ENCODE measurements at places on chromosomes 7 and 10.

DNA sequence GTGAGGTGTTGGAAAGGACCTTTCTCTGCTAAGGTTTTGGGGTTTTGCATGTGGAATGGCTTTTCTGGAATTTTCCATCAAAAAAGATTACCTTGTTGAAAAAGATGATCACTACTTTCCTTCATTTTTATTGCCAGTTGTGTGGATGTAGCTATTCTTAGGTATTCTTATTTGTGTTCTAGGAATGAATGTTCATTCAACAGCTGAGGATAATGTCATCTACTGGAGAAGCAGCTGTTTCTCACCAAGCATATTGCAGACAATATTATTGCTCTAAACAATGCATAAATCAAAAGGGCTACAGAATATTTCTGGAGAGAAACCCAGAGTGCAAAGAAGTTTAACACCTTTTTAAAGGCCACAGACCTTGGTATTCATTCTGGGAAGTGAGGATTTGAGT is 145.6 kb upstream of the CALCR start:
- no peak for DNase-seq

DNA sequence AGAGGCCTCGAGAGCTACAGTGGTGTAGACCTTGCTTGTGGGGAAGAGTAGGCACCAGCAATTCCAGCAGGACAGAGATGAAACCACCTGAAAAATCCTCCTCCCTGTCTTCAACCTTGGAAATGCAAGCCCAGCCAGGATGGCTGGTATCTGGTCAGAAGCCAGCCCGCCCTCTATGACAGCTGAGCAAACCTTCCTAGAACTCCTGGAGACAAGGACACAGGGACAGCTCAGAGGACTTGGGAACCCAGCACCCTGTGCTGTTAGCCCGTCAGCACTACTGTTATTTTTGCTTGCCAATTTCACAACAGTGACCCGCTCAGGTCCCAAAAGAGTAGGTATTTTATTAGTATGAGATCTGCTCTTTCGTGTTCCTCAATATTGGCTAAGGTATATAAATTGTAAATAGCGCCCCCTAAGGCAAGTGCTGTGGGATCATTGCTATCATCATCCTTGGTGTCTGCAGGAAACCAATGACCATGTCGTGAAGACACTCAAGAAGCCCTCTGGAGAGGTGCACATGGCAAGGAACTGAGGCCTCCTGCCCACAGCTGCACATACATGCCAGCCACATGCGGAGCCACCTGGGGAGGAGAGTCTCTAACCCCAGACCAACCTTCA is 156.5 kb upstream of the CHST15 start:
- DNase-seq, result no peak

GRCh38 chr10:123455861-123456260 is 210.3 kb upstream of the GPR26 start:
- no peak for DNase-seq

- DNase-seq, result no peak
These were observed 387.8 kb downstream of the SEMA3D start for GRCh38 chr7:84799106-84799505.

- DNase-seq, result no peak
These were observed 63.3 kb upstream of the NANOS1 start for GRCh38 chr10:118966076-118966849.

- DNase-seq, result no peak
These were observed 62.1 kb downstream of the VWA2 start for GRCh38 chr10:114301177-114301576.

DNA sequence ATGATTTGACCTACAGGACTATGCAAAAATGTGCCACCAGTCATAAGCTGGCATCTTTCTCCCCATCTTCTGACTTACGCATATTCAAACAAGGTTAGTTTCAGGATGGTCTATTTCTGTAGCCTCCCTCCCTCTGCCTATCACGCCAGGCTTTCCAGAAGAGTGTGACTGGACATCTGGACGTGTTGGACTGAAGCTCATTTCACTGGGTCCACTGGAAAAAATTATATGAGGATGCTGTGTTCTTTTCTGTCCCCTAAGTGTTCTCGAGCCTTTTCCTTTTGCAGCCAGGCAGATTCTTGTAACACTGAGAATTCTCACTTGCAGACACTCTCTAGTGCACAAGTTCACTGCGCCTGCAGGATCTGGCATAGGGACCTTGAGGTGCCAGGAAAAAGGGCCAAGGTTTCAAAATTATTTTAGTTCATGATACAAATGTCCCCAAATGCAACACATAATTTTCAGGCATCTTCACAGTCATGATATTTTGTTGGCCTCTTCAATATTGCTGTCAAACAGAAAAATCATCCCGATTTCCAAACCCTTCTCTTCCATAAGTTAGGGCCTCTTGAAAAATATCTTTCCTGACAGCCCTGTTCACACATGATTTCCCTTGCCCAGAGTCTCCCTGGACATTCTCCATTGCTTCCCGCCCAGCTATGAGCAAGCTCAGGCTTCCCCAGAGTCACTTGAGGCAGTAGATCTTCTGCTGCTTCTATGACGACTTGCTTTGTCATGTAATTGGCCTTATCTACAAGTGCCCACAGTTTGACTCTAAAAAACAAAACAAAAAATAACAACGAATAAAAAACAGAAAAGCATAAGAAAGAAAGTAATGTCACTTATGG is 170.4 kb downstream of the BMPER start:
- DNase-seq, result no peak

DNA sequence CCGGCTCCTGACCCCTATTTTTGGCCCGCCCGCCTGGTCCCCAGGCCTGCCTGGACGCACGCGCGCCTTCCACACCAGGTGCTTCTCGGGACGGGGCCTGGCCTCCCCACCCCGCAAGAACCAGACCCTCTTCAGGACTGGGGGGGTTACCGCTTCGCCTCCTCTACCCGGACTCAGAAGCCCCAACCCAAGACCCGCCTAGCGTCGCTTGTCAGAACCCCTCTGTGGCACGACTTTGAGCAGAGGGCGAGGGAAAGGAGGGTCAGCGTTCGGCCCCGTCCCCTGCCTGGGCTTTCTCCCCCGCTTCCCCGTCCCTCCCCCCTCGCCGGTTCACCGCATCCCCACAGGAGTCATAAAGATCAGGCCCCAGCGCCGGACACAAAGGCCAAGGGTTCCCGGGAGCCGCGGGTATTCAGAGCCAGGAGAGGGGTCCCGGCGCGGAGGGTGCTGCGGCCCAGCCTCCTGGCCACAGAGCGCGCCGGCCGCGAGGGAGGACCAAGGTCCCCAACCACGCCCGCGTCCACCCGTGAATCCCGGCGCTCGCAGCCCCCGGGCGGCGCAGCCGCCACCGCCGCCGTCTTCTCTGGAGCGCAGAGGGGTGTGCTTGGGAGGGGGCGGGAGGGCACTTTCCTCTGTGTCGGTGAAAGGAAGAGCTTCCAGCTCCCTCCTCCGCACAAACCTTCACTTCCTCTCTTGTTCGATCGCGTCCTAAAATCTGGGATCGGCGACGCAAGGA is 351.9 kb downstream of the DNAJB6 start:
- DNase-seq, result no peak

- DNase-seq, result no peak
These were observed 28.6 kb downstream of the TNS3 start for GRCh38 chr7:47553309-47553708.

DNA sequence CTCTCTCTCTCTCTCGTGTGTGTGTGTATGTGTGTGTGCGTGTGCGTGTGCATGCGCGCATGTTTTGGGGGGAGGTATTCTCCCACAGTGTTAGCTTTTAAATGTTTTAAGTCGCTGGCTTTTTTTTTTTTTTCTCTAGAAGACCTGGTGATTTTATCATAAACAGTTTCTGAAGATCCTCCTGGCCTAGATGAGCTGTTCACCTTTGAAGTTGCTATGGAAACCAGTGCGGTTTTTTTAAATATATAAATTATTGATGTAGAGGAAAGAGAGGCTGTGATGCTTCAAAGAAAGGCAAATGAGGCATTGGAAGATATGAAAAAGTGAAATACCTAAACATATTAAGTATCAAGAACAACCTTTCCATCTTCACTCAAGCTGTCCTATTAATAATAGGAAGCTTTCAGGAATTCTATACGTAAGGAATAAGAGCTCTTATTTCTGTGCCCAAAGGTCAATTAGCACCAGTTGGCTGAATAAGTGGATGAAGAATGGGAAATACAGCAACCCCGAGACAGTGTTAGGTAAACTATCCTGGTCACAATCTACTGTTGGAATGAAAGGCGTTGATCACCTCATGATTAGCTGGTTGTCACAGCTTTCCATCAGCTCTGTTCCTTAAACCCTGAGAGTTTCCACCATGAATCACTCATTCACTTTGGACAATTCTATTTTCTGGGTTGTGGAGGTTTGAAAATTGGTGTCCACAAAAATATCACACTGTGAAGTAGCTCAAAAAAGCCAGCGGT is 66.5 kb upstream of the SLC35G1 start:
- DNase-seq, result no peak

DNA sequence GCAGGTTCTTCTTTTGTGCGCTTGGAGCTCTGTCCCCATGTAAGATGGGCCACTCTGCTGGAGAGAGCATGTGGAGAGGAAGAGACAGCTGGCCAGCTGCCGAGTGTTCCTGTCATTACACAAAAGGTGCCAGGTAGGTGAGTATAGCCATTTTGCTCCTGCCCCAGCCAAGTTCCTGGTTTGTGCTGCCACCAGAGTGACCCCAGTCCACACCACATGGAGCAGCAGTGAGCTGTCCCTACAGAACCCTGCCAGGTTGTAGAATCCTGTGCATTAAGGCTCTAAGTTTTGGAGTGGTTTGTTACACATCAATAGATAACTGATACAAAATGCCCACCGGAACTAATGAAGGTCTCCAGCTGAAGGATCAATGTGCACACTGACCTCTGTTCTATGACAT is 84.6 kb upstream of the GHITM start:
- no peak for DNase-seq

DNA sequence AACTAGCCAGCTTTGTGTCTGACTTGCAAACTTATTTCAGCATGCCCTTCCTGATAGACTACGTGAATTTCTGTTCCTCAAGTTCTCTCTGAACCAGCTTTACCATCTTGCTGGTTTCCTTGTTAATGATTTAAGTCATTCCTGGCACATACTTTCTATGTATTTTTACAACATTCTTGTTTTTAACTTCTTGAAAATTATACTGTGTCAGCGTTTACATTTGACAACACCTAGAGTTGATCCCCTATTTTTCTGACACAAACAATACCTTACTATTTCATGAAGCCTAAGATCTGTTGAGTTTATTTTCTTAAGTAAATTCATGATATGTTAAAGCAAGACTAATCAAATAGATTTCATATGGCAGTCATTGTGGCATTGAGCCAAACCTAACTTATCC is 686.3 kb downstream of the XPNPEP1 start:
- no peak for DNase-seq

DNA sequence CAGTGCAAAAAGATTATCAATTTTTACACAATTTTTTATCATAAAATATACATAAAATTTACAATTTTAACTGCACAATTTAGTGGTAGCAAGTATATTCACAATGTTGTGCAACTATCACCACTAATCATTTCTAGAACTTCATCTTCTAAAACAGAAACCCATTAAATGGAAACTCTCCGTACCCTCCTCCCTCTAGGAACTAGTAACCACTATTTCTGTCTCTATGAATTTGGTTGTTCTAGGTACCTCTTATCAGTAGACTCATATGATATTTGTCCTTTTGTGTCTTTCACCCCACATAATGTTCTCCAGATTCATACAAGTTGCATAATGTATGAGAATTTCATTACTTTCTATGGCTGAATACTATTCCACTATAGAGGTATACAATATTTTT is 73.5 kb downstream of the HERC4 start:
- no peak for DNase-seq

DNA sequence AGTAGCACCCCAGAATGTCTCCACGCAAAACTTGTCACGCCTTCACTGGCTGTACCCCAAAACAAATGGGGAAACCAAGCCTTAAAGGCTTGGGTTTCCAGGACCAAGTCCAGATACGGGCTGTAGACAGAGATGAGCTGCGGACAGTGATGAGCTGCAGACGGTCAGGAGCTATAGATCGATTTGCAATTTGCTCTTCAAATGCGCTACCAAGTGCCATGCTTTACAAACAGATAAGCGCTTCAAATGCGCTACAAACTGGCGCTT is 658 bp upstream of the SGCE start:
- no peak for DNase-seq

GRCh38 chr10:129380279-129380678 is 86.8 kb upstream of the MGMT start:
- DNase-seq, result no peak

DNA sequence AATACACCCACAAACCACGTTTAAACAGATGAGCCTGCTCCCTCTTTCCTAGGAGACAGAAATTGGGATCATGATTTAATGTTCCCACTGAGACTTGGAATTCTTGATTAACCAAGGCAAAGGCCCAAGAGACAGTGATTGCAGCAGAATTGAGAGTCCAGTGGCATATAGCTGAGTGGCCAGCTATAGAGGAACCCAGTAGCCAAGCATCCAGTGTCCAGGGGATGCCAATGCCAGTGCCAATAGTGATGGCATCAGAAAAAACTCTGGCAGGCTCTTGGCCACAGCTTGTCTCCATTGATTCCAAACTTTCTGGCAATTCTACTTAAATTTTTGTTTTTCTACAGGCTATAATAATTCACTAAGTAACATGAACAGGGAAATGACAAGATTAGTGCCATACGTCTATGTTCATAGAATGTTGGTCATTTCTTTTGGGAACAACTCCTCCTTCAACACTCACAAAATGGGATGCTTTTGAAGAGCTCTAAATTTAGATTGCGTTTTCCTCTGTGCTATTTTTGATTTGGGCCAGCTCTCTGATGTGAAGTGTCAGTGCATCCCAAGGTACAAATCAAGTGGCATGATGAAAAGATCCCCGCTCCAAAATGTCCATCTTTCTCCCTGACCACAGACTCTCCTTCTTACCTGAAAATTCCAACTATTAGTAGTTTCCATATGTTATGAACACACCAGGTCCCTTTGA is 83.1 kb upstream of the A1CF start:
- DNase-seq, result no peak

DNA sequence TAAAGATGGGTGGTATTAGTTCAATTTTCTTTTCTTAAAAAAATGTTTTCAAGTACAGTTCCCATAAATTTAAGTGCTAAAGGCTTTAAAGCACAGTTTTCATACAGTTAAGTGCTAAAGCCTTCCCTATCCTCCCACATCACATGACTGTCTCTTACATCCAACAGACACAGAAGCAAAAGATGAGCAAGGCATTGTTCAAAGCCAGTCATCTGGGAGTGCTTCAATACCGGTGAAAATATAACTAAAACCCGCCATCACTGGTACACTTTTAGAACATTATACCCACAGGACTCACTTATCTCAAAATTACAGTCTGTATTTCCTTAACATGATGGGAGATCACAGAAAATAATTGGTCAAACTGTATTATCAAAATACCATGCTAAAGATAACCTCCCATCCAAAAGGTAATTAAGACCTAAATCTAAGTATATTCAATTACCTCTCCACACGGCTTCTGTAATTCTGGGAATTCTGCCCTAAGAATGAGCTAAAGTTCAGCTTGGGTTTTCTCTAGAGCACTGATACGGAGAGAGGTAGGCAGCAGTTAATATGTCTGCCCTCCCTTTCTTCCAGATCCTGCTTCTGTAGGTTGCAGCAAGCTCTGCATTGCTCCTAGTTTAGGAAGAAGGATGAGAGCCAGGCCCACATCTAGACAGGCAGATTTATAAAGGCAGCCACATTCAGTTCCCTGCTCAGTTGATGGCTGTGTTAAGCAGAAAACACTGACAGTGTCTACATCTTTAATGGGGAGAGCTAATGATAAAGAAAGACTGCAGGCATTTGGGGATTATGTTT is 474.8 kb upstream of the PFKP start:
- no peak for DNase-seq
